ENCODE measurements at places on chromosomes 11 and 22.

GRCh38 chr22:38104084-38104483, 6.4 kb downstream of the BAIAP2L2 start:
- DNase-seq: no peak

DNA sequence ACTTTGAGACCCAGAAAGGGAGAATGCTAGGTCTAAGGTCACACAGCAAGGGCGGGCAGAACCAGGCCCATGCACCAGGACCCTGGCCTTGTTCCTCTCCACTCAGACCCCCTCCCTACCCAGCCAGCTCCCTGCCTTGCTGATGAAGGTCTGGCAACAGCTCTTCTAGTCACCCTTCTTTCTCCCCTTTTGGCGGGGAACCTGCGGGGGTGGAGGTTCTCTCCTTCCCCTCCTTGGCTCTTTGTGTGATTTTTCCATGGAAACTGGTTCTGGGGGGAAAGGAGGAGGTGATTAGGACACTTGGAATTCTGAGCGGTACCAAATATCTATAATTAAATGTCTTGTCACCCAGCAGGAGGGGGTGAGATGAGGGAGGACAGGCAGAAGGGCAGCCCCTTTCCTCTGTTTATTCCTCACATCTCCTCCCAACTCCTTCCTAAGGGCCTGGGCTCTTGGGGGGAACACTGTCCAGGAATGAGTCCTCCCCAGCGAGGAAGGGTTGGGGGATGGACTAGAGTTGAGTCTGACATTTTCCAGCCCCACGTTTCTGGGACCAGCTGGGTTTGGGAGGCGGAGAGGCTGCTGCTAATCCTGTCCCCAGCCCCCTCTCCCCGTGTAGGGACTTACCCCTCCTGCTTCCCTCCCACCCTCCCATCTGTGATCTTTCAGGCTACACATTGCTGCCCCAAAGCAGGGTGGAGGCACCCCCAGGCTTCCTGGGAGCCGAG, 7.4 kb downstream of the ARHGEF17 start:
- no peak for DNase-seq

GRCh38 chr11:106495046-106495445, 417.6 kb downstream of the AASDHPPT start:
- DNase-seq: no peak

DNA sequence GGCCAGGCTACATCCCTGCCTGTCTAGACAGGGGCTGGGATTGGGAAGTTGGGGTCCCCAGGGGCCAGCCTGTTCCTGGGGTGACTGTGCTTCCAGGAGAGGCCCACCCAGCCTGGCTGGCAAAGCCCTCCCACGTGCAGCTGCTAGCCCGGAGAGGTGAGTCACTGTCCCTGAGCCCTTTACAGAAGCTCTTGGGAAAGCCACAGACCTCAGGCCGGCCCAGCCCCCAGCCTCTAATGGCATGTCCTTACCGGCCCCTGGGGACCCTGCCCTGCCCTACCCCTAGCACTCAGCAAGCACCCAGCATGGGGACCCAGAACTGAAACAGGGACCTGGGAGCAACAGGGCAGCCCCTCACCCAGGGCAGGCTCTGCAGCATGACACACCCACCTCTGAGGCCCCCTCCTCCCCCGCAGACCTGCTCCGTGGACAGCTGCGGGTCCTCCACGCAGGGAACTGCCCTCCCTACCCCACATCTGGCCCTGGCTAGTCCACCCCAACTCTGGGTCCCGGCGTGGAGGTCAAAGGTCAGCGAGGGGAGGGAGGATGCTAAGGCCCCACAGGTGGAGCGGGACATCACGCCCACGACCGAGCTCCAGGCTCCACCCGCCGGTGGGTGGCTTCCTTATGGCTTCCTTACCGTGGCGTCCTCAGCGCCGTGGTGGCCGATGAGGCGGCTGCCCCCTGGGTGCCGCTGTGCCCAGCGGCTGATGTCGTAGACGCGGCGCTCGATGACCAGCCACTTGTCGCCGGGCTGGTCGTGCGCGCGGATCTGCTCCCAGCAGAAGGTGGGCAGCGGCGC, 615 bp downstream of the FADS3 start:
- no peak for DNase-seq

- DNase-seq: no peak
Measured at GRCh38 chr11:66012946-66013761, 1.3 kb downstream of the CST6 start.

GRCh38 chr22:37925330-37925729, 19.2 kb downstream of the MICALL1 start:
- no peak for DNase-seq

DNA sequence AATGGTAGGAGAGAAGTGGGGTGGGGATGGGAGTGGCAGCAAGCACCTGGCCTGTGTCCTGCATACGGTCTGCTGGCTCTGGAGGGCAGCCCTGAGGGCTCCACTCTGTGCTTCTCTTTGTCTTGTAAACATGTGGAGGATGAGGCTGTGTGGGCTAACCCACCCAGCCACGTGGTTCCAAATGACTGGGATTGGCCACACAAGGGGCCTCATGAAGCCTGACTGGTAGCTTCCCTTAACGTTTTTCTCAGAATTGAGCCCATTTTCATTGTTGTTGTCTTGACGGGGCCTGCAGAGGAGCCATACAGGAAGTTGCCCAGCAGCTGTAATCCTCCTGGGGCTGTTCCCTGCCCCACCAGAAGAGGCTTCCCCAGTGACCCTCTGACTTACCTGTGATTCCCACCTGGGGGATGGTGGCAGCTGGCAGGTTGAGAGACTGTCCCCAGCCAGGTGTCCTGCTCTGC, 18.0 kb downstream of the DERL3 start:
- no peak for DNase-seq

DNA sequence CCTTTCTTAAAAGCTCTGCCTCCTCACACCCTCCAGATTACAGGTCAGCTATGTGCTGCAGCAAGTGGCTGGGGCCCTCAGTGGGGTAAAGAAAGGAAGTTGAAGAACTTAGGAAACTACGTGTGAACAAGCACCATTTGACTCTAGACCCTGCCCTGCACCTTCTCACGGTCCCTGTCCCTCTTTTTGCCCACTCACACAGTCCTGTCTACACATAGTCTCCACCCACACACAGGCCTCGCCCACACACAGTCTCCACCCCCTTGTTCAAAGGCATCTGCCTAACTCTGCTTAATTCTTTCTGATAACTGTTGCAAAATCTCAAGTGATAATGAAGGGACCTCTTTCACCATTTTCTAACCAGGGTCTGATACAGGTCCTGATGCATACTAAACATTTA, 59.0 kb downstream of the TMPRSS5 start:
- DNase-seq: no peak

GRCh38 chr11:44133335-44133946, 38.0 kb downstream of the EXT2 start:
- no peak for DNase-seq

- no peak for DNase-seq
Measured at GRCh38 chr22:17370026-17370765, 936 bp downstream of the CECR2 start.

DNA sequence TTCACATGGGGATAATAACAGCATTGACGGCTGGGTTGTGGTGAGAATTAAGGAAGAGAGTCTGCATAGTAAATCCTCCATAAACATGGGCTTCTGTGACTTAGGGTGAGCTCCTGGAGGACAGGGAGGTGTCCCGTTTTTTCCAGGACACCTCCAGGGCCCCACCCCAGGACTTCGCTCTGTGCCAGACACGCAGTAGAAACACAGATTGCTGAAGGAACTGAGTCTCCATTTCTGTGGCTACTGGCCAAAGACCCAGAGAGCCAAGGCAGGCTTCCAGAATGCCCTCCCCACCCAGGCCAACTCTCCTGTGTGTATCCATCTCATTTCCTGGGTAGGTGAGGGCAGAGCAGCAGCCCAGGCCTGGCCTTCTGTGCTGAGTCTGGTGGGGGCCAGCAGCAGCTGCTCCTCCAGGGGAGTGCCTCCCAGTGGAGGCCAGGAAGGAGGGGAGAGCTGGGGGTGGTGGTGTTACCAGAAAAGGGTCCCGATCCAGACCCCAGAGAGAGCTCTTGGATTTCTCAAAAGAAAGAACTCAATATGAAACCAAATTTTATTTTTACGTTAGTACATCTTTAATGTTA, 9.5 kb upstream of the RFPL3 start:
- no peak for DNase-seq

DNA sequence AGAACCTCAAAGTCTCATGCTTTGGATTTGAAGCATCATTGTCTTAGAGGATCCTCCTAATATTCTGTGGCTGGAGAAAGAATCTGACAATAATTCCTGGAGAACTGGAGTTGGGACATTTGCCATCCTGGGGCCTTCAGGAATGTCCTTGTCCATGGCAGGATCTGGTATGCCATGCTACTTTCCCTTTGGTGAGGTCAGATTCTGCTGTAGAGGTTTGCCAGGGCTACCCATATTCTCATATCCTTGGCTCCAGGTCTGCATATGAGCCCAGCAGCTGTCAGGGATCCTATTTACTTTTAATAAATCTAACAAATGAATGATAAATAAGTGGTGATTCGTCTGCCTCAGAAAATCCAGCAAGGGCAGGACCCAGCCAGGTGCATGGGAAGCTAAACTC, 35.0 kb downstream of the ARL14EP start:
- no peak for DNase-seq

DNA sequence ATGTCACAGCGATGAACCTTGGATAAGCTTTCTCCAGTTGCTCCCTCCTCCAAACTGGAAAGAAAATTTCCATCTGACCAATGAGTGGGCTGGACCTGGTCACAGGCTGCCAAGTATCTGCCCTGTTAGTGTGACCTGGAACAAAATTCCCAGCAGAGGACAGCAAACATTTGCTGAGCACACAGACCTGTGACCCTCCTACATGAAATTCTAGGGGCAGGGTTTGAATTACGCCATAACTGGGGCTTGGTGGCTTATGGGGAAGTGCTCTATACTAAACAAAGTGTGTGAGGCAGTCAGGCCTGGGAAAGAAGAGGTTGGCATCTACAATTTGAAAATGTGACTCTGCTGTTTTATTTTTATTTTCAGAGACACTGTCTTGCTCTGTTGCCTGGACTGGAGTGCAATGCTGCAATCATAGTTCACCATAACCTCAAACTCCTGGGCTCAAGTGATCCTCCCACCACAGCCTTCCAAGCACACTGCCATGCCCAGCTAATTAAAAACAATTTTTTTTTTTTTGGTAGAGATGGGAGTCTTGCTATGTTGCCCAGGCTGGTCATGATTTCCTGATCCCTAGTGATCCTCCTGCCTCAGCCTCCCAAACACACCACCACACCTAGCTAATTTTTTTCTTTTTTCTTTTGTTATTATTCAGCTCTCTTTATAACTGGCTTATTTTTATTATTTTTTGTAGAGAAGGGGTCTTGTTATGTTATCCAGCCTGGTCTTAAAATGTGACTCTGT, 13.6 kb upstream of the XBP1 start:
- no peak for DNase-seq

DNA sequence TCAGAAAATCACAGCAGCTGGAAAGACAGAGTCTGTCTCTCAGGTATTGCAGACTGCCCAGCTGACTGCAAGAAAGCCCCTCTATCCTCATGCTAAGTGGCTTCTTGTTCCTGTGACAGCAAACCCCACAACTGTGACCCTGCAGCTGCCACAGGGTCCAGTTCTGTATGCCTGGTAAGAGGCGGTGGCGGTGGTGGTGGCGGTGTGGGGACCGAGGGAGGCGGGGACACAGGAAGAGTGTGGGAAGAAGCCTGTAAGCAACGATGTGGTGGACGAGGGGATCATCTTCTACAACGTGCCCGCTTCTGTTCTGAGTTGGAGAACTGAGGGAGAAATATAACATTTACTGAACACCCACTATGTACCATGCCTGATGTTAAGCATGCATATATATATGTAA, 112.4 kb downstream of the TENM4 start:
- DNase-seq: no peak
